Mesenteric fat pad (tissue), 1 donor: ENCODE measurements at places on chromosomes 16 and 17.

DNA sequence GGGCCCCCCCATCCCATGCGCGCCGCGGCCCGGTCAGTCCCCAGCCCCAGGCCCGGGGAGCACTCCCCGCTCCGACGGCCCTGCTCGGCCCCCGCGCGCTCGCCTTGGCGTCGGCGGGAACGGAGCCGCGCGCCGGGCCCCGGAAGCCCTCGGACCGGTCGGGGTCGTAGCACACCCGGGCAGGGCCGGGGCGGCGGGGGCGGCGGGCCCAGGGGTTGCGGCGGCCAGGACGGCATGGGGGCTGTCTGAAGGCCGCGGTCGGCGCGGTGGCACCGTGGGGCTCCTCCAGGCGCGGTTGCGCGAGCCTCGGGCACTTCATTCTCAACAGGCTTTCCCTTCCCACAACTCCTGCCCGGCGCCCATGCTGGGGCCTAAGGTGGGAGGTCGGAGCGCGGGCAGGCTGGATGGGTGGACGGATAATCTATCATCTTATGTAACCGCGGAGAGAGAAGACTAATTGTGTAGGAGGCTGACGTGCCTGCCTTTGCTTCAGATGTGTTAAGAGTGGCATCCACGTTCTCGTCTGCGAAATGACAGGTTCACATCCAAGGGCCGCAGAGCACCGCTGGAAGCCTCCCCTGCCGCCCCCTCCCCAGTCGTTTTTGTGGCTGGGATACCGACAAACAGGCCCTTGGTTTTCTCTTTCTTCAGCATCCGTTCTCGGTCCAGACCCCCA lies 708 bp downstream of the BAIAP2 start:
- DNase-seq = no peak

DNA sequence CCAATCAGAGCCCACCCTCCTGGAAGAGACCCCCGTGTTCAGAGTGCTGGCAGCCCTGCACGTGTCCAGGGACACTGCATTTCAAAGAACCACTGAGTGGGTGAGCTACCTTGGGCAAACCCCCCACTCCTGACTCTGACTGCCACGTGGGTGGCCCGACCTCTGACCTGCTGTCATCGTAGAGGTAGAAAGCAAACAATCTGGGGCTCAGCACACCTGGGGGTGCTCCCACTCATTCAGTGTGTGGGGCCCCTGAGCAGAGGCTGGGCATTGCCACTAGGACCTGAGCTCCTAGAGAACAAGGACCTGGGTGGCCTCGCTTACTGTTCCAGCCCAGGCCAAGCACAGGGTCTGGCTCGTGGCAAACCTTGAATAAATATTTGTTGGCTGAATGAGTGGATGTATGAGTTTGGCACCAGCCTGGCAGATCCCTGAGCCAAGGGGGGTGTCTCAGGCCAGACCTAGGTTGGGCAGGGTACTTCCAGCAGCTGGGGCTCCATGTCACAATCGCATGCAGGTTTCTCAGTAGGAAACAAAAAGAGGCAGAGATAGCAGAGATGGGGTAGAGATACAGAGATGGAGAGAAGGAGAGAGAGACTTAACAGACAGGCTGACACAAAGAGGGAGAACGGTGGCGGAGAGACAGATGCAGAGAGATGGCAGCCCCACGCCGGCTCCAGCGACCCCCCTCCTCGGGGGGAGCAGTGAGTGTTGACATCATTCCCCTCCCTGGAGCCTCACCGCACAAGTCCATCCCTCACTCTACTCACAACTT lies 5.4 kb upstream of the DRC7 start:
- no peak for DNase-seq

- no peak for DNase-seq
These were observed 47.5 kb downstream of the N4BP1 start for GRCh38 chr16:48562475-48562874.

DNA sequence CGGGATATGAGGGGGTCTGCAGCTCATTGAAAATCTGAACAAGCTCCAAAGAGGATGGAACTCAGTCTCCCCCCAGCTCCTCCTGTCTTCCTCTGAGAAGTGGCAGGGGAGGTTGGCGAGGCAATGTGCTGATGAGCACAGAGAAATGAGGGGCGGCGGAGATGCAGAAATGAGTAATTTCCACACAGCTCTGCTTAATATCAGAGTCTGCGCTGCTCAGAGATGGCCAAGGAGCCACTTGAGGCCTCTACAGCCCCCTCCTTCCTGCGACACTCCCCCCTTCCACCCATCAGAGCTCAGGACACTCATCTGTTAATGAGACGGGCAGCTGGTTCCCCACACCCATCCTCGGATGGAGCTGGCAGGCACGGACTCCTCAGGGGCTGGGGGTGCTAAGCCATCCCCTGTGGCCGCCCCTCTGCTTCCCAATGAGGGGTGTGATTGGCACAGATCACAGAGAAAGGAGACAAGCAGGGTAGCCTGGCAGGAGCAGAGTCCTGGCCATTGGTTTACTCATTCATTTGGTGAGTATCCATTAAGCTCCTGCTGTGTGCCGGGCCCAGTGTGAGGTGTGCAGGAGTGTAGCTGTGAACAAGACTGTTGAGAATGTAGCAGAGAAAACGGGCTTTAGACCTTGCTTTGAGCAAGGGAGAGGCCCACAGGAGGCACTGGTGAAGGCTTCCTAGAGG lies 12.7 kb upstream of the CRHR1 start:
- no peak for DNase-seq

- DNase-seq = no peak
These were observed 59.0 kb downstream of the MSI2 start for GRCh38 chr17:57315061-57316015.

DNA sequence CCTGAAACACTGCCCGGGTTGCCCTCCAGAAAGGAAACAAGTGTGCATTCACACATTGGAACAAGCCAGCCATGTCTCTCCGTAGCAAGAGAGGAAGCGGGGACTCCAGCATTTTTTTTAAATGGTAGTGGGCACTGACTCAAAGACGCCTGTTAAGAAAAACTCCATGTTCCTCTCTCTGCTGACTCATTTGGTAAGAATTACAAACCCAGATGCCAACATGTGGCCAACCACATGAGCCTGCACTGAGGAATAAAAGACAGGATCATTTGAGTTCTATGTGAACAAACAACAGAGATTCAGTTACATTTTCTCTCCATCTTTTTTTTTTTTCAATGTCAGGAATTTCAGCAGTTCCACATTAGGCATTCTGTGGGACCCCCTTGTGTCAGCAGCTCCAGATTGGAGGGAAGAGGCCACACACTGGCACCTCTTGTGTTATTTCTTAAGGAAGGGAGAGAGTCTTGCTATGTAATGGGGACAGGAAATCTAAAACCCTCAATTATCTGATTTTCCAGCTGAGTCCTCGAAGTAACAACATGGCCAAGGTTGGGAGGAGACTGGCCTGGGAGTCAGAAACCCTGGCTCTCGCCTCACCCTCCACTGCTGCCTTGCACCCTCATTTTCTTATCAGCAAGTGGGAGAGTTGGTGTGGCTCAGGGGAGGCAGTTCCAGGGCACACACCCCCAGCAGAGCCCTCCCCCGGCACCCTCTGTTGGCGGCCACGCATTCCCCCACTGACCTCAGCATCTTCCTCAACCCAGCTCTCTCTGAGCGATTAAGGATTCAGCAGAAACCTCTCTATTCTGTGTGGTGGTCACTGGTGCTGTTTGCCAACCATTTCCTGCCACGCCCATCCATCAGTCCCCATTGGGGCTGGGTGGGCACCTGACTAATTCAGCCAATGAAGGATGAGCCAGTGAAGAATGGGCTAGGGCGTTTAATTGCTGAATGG lies 173.0 kb downstream of the FOXL1 start:
- no peak for DNase-seq

DNA sequence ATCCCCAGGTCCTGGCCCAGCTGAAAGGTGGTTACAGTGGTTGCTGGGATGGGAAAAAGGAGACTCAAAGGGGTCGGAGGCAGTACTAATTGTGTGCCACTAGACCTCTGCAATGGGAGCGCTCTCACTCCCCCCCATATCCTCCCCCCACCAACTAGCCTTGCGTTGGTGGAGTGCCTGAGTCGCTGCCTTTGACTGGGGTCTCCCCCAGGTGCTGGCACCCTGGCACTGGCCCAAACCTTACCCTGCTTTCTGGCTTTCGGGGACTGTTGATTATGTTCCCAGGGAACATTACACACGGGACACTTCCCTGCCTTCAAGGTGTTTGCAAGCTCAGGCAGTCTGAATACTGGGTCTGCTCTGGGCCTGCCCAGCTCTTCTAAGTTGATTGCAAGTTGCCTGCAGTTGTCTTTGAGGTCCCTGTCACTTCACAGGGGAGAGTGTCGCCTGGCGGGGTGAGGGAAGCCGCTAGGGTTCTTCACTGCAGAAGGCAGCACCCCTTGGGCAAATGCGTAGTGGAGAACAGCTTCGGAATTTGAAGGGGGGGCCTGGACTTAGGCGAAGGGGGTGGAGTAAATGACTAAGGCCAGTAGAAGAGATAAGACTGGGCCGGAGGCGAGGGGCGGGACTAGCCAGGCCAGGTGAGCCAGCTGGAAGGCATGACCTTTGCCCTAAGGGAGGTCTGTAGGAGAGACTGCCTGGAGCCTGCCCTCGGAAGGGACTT lies 98.0 kb downstream of the RAB11FIP4 start:
- DNase-seq = no peak

- DNase-seq = no peak
These were observed 2.6 kb downstream of the DNAH2 start for GRCh38 chr17:7720125-7720524.

DNA sequence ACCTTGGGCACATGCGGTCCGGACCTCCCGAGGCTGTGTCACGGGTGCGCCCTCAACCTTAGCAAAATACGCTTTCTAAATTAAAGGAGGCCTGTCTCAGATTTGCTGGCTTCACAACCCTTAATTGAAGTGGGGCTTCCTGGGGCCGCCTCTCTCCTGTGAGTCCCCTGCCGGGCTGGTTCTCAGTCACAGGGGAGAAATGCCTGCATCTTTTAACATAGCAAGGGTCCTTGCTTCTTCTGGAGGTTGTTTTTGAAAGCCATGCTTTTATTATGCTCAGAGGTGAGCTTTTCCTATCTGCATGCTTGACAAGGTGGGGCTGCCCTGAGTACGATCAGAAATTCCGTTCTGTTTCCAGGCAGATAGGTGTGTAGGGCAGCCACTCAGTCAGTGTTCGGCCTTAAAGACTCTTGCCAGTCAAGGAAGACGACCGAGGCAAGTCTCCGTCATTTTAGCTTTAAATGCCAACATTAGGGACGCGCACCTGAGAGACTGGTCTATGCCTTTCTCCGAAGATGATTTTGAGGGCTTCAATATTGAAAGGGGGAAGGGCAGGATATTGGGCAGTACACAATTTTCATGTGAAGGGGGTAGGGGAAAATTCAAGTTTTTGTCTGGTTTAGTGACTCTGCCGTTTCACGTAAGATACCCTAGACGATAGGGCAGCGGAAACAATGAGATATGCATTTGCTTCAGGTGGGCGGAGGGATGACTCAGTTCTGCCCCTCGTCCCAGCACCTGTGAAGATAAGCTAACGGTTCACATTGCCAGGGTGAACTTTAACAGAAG lies 5.5 kb upstream of the SLC7A5 start:
- no peak for DNase-seq

GRCh38 chr16:54231919-54232318 lies 54.7 kb downstream of the IRX3 start:
- DNase-seq = no peak

DNA sequence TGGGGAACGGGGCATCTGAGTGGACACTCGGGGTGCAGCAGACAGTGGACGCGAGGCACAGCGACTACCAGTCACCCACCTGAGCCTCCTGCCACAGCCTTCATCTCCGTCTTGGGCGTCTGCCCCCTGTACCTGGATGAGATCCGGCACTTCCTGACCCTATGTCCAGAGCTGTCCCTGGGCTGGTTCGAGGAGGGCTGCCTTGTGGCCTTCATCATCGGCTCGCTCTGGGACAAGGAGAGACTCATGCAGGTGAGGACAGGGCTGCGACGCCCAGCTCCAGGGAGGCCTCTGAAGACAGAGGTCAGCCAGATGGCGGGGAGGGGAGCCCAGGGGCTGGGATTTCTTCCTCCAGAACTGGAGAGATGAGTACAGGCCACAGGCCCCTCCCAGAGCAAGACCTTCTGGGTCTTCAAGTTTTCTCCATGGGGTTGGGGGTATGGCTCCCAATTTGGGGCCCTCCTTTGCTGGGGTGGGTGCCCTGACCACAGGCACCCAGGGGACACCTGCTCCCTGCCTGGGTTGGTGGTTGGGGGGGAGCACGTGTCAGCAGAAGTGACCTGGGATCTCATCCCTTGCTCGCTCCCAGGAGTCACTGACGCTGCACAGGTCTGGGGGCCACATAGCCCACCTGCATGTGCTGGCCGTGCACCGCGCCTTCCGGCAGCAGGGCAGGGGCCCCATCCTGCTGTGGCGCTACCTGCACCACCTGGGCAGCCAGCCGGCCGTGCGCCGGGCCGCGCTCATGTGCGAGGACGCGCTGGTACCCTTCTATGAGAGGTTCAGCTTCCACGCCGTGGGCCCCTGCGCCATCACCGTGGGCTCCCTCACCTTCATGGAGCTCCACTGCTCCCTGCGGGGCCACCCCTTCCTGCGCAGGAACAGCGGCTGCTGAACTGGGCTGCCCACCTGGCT lies 1.9 kb downstream of the AANAT start:
- no peak for DNase-seq

GRCh38 chr17:5184288-5184687 lies 7.4 kb downstream of the ZNF594 start:
- DNase-seq = no peak

DNA sequence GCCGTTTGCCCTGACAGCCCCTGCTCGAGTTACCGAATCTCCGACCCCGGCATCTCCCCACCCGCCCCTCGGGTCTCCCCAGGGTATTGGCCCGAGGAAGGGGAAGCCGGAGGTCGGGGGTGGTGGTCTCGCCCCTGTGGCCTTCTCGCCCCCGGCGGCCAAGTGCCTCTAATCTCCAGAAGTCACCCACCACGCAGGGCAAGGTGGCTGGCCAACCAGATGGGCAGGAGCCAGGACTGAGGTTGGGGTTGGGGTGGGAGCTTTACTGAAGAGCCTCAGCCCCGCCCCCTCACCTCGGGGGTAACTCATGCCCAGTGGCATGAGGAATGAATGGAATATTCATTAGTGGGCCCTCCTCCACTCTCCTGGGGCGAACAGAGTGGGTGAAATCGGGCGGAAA lies 637 bp downstream of the DHRS11 start:
- DNase-seq = peak; percentile 90

GRCh38 chr17:47810200-47810821 lies 11.3 kb downstream of the OSBPL7 start:
- peak; percentile 90 for DNase-seq

- DNase-seq = no peak
These were observed 2.6 kb downstream of the SPNS3 start for GRCh38 chr17:4436381-4436780.

DNA sequence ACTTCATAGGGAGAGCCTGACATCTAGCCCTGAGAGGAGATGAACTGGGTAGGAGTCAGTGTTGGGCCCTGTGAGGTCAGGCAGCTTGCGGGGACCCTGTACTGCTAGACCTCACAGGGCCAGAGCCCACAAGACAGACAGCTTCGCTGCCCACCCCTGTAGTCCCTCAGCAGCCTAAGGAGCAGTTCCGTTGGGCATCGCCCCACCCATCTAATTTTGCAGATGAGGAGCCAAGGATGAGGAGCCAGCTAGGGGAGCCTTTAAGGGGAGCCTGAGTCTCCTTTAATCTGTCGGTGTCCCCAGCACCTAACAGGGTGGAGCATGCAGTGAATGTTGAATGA lies 755 bp upstream of the TUFM start:
- DNase-seq = no peak

- DNase-seq = no peak
These were observed 203.2 kb downstream of the RGS9 start for GRCh38 chr17:65340401-65340800.

GRCh38 chr17:19264268-19264667 lies 27.1 kb downstream of the EPN2 start:
- no peak for DNase-seq
